ENCODE measurements at places on chromosomes 16 and 17.

DNA sequence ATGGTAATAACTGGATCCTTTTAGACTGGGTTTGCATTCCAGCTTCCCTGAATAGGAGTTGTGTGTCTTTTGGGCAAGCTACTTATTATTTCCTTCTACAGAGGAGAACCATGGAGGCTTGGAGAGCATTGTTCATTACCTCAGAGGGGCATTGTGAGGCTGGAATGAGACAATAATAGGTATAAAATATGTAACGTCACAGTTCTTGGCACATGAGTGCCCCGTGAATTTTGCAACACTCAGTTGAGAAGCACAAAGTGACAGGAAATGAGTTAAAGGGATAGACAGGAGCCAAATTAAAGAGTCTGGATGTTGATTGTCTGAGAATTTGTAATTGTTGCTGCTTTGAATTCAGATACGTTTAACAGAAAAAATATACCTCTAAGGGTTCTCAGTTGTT, 92.2 kb downstream of the CDH8 start:
- DNase-seq: no peak

- peak; percentile 54 for DNase-seq
Measured at GRCh38 chr16:49464877-49465504, 91.4 kb downstream of the C16orf78 start.

GRCh38 chr17:14730821-14731220, 429.9 kb downstream of the HS3ST3B1 start:
- no peak for DNase-seq

- no peak for DNase-seq
Measured at GRCh38 chr17:78952706-78953105, 27.0 kb downstream of the LGALS3BP start.

DNA sequence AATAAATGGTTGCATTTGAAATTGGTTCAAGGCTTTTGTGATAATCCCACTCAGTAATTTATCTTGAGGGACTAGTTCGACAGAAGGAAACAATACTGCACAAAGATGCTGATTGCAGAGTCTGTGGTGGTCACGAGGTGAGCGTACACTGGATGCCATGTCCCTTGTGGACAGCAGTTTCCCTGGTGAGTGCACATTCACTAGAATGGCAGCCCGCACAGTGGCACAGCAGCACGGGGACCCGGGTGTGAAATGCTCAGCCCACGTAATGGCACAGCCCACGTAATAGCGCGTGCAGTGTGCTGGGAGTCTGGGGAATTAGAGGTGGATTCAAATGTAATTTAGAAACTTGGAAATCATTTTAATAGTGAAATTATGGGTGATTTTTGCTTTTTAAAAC, 154.0 kb downstream of the LGALS9B start:
- no peak for DNase-seq

DNA sequence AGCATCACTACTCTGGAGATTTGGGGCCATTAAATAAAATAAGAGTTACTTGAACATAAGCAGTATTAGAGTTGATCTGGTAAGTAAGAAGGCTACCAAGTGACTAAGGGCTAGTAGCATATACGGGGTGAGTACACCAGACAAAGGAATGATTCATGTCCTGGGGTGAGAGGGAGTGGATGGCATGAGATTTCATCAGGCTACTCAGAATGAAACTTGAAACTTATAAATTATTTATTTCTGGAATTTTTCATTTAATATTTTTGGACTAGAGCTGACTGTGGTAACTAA, 2.3 kb downstream of the SLFN5 start:
- no peak for DNase-seq

DNA sequence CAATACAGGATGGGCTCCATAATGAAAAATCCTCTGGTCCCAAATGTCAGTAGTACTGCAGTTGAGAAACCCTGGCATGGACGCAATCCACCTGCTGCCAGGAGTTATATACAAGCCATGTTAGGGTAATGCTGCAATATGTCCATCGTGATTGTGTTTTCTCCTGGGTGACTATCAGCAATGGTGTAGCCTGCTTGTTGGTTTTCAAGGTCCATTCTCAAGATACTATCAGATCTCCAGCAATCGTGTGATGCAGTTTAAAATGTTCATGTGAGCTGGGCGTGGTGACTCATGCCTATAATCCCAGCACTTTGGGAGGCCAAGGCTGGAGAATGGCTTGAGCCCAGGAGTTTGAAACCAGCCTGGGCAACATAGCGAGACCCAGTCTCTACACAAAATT, 24.0 kb downstream of the ABCC1 start:
- no peak for DNase-seq

DNA sequence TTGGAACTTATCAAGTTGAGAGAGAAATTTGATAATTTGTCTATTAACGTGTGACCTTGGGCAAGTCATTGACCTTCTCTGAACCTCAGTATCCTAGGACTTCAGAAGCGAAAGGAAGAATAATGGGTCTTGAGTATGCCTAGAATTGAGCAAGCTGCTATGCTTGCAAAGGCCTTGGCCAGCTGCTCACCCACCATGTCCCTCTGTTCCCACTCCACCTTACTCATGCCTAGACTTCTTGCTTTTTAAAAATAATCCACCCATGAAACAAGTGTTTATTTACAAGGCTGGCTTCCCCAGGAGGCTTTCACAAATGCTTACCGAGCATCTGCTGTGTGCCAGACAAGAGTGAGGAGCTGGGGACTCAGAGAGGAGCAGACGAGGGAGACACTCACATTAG, 590.6 kb downstream of the MAF start:
- no peak for DNase-seq

- DNase-seq: no peak
Measured at GRCh38 chr16:12862327-12862726, 39.1 kb upstream of the SHISA9 start.

DNA sequence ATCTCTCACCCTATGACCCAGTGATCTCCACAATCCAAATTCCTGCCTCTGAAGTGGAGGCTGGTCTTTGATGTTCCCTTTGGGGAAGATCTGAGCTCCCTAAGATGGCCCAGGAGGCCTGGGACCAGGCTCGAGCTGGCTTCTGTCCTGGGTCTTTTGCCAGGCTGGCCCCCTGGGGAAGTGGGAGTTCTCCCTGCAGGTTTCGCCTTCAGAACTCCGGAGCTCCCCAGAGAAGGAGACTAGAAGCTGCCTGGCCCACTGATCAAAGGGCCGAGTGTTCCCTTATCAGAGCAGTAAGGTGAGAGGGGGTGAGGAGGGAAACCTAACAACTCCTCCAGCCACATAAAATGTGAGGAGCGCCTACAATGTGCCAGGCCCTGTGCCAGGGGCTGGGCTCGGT, 147.1 kb downstream of the IRF8 start:
- DNase-seq: no peak

GRCh38 chr16:52953215-52953614, 99.5 kb downstream of the CHD9NB start:
- no peak for DNase-seq

GRCh38 chr17:17424552-17424951, 52.2 kb upstream of the MED9 start:
- DNase-seq: no peak

GRCh38 chr16:4529085-4530060, 9.2 kb downstream of the CDIP1 start:
- DNase-seq: no peak

DNA sequence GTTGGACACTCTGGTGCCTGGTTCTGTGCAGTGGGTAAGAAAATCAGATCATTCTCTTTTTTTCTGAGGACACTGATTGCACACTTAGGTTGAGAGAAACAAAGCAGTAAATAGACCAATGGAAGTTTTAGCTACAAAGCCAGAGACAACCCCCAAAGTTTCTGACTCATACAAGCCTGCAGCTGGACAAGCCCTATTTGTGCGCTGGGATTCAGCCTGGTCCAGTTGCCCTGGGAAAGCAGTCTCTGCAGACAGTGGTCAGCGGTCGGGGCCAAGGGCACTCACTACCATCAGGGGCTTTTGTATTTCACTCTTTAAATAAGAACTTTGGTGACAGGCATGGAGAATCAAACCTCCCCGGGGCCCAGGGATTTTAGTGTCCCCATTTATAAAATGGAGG, 6.0 kb upstream of the RHBDL3 start:
- no peak for DNase-seq

DNA sequence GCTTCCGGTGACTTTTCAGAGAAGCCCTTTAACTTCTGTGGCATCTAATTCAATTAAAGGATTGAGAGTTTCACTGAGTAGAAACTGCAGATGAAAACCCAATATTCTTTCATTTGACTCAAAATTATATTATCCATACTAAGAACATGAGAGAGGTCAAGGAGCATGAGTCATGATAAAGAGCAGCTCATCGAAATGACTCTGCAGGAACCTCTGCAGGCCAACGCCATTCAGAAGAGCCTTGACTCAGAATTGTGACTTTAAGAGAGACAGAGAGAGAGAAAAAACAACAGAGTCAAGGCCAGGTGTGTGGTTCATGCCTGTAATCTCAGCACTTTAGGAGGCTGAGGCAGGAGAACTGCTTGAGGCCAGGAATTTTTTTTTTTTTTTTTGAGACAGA, 417.2 kb upstream of the XYLT1 start:
- DNase-seq: no peak

DNA sequence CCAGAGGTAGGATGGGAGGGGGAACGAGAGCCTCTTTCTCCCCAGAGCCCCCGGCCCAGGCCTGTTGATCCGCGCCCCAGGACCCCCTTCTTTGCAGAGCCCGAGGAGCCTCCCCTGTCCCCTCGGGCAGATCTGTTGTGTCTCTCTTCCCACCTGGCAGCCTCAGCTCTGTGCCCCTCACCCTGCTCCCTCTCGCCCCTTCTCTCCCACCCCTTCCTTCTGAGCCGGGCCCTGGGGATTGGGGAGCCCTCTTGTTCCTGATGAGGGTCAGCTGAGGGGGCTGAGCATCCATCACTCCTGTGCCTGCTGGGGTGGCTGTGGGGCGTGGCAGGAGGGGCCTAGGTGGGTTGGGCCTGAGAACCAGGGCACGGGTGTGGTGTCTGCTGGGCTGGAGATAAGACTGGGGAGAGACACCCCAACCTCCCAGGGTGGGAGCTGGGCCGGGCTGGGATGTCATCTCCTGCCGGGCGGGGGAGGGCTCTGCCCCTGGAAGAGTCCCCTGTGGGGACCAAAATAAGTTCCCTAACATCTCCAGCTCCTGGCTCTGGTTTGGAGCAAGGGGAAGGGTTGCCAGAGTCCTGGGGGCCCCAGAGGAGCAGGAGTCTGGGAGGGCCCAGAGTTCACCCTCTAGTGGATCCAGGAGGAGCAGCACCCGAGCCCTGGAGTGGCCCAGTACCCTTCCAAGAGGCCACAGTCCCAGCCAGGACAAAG, 65.4 kb downstream of the MRC2 start:
- no peak for DNase-seq

DNA sequence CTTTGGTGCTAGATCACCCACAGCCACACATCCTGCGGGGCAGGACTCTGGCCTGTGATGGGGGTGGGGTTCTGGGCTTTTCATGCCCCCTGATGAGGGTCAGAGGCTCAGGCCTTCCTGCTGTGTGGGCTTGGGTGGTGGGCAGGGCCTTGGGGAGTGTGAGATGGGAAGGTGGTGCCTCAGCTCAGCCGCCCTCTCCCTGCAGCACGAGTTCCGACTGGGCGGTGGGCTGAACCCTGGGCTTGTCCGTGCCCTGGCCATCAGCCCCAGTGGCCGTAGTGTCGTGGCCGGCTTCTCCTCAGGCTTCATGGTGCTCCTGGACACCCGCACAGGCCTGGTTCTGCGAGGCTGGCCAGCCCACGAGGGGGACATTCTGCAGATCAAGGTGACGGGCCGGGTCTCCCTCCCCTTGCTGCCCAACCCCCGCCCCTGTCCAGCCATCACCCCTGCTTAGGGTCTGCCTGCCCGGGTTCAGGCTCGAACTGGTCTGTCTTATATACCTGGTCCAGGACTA, 6.8 kb upstream of the SERPINF2 start:
- no peak for DNase-seq

GRCh38 chr17:8369944-8370343, 6.6 kb downstream of the KRABD2 start:
- DNase-seq: no peak

DNA sequence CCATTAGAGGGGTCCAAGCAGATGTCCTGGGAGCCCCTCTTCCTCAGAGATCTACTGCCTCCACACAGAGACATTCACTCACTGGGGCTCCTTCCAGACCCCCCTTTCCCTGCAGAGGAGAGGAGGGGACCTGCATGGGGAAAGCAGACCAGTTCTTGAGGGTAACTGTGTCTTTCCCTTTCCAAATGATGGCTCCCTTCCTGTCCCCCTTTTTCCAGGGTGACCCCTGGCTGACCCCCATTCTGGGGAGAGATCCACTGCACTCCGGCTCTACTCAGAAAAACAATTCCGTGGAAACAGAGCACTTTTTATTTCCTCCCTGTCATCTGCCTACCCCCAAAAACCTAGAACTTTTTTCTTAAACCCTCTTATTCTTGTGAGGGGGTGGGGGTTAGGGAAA, 6.4 kb downstream of the CACNA1G start:
- no peak for DNase-seq

DNA sequence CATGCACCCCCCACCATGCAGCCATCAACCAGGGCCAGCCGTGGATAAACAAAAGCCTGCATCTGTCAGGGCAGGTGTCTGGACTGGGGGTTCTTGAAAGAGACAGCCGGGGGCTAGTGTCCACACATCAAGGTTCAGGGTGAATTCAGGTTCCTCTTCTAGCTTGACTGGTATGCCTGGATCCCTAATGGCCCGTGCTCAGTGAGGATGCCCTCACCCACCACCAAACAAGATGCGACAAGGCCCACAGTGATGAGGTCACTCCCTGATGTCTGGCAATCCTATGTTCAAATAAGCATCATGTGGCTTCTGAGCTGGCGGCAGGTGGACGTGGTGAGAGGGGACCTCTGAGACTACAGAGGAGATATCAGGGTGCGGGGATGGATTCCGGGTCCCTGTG, 64.6 kb downstream of the GOSR1 start:
- DNase-seq: no peak

- DNase-seq: no peak
Measured at GRCh38 chr16:55012362-55012761, 81.7 kb downstream of the IRX5 start.

Measured in GM13977 (cell line).